ENCODE measurements at places on chromosomes 2 and 18.

- no peak for DNase-seq
These were observed 72.7 kb upstream of the CHRNA1 start for GRCh38 chr2:174836995-174837390.

DNA sequence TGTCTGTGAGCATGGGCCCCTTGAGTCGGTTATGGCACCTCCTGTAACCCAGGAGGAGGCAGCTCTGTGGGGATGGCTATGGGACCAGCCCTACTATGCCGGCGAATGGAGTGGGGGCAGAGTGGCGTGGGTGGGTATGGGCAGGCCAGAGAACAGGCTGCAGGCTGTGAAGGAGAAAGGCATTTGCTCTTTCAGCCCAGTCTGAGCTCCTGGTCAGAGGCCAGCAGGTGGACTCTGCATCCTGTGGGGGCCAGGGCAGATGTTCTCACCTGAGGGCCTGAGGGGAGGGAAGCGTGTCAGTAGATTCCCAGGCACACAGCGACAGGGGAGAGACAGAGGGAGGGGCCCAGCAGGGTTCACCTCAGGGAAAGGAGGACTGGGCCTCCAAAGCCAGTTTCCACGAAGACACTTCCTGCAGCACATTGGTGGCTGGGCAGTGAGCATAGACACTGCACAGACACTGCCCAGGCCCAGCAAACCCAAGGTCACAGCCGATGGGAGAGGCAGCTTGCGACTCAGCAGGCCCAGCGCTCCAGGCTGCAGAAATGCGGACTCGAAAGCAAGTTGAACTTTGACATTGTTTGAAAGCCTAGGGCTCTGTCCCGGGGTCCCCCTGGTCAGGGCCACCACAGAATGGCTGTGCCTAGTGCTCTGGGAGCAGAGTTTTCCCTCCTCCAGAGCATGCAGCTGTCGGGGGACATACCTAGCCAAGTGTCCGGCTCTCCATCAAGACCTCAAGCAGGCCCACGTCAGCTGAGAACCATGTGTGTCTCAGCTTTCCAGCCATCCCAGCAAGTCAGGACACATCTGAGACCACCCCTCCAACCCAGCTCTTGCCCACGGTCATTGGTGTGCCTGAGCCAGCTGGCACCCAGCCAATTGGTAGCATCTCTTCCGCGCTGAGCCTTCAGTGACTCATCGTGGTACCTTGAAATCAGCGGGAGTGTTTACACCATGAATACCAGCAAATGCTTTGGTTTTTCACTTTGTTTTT, 53.8 kb downstream of the TGOLN2 start:
- no peak for DNase-seq

DNA sequence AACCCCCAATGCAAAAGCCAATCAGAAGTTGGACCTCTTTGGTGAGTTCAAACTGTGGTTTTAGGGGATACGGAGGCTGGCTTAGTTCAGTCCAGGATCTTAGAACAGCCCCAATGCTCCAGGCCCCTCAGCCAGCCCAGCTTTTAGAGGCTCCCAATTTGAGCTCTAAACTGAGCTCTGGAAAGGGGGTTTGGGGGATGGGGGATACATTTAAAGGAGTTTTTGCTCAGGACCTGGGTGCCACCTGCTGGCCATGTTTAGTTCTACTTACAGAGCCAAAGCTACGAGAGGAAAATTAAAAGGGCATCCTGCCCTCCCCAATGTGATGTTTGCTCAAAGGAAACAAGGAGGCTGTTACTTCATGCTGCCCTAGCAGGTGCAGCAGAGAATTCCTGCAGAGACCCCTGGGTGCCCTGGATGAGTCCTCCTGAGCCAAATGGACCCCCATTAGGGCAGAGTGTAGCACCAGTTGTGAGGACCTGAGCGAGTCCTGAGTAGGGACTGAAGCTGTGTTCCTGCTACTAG, 15.9 kb upstream of the TMEM214 start:
- DNase-seq, result peak; percentile 21

DNA sequence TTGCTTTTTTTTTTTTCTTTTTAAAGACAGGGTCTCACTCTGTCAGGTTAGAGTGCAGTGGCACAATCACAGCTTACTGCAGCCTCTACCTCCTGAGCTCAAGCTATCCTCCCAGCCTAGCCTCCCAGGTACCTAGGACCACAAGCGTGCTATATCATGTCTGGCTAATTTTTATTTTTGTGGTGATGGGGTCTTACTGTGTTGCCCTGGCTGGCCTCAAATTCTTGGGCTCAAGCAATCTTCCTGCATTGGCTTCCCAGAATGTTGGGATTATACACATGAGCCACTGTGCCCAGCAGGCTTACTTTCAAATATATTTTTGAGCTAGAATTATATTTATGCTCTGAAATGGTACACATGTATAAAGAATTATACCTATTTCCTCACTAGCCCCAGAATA, 53.4 kb upstream of the GAREM2 start:
- no peak for DNase-seq

DNA sequence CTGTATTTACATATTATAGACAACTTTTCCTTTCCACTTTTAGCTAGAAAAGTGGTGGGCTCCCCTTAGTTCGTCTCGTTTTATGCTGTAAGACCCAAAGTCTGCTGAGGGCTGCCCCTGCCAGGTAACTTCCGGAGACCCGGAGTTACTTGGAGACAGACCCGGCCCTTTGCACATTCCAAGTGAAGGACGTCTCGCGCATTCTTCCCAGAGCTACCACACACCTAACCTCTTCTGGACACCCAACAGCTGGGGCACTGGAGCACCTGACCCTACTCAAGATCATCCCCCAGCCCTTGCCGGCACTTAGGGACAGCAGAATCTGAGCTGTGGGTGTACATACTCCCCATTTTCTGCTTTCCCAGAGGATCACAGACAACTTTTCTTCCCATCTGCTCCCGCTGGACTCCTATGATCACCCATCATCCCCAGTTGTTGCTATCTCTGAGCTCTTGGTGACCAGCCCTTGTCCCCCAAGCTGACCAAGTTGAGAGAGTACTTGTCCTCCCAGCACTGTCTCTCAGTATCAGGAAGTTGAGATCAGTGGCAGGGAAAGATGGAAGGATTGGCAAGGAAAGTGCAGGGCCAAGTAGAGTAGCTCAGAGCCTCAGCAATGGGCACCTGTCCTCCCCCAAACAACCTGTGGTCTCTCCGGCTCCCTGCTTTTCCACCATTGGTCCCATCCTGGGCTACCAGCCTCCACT, 8.4 kb upstream of the SATB2 start:
- no peak for DNase-seq

- DNase-seq, result no peak
These were observed 114.2 kb downstream of the RBMS1 start for GRCh38 chr2:160379399-160379798.

DNA sequence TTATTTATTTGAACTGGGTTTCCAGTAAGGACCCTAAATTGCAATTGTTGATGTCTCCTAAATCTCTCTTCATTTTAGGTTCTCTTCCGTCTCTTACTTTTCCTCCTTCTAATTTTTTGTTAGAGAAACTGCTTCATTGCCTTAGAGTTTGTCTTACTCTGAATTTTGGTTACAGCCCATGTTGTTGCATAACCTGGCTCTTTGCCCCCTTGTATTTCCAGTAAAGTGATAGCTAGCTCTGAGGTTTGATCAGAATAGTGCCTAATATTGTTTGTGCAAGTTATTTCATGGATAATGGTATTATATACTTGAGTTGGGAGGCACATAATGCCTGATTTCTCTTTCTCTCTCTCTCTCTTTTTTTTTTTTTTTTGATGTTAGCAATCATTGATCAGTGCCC, 71.8 kb downstream of the MGAT5 start:
- no peak for DNase-seq

DNA sequence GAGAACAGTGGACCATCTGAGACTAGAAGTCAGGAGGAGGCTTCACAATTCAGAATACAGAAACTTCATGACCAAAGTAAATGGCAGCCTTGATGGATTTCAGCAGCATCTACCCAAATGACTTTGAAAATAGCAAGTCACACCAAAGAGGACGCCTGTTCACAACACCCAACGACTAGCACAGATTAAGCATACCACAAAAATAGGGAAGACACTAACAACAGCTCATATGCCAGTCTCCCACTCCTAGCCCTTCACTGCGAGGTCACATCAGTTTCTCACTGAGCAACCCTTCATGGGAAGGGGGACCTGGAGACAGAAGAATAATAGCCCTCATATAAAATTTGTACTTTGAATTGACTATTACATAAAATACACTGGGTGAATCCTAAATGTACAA, 228.4 kb upstream of the SLC39A10 start:
- no peak for DNase-seq

GRCh38 chr2:207341804-207342203, 176.1 kb upstream of the KLF7 start:
- no peak for DNase-seq

- DNase-seq, result no peak
These were observed 247.0 kb downstream of the KCNH7 start for GRCh38 chr2:162591403-162592083.

GRCh38 chr2:241344925-241345651, 11.0 kb upstream of the FARP2 start:
- DNase-seq, result no peak

DNA sequence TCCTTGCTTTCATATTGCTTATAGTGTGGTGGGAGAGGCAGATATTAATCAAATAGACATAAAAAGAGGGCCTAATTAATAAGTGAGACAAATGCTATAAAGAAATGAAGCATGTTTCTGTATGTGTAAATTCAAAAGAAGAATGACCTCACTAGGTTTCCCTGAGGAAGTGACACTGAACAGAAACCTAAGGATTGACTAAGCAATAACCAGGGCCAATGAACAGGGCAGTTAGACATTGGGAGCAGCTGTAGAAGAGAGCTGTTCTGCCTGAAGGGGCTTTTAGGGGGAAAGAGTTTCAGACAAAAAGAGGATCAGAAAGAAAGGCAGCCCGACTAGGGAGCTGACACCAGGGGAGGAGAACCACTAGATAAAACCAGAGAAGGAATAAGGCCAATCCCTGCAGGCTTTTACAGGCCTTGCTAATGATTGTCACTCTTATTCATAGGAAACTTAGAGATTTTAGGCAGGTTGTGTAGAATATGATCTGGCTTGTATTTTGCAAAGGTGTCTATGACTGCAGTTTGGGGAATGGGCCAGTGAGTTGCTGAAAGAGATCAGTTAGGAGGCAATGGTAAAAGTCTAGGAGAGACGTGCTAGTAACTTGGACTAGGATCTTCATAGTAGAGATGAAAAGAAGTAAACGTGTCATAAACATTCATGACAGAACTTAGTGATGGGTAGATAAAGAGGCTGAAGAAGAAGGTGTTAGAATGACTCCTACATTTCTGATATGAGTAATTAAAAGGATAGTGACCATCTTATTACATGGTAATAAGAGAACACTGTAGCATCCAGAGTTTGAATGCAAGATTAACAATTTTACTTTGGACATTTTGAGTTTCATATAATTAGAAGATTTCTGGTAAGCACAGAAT, 26.8 kb upstream of the NABP1 start:
- no peak for DNase-seq

GRCh38 chr2:237148624-237149023, 62.9 kb downstream of the COPS8 start:
- DNase-seq, result no peak

GRCh38 chr2:181158427-181158826, 178.0 kb downstream of the UBE2E3 start:
- no peak for DNase-seq

DNA sequence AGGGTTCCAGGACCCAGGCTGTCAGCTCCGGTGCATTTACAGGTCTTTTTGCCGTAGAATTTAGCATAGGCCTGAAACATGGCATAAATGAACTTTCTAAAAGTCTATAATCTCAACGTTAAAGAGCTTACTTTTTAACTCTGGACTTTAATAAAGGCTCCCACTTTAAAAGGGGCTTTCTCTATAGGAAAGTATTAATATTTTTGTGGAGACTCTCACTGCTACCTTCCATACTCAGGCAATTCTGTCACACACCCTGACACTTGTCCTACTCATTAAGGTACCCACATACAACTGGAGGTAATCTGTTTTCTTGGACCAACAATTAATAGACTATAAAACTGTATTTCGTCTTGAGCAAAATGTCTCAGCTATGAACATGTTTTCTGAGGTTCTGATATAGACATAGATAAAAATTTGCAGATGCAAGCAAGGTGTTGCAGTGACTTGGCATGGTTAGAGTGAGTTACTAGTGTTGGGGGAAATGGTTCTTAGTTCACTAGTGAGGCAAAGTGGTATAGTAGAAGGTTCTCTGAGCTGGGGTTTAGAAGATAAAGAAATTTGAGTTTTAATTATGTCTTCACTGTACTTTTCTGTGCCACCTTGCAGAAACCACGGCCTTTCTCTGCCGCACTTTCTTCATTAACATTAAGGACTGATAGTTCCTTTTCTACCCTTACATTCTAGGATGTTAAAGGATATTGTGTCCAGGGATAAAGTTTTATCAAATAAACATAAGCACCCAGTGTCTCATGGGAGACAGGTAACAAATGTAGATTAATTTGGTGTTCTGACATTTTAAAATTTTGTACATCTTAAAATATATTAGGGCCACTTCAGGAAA, 10.8 kb upstream of the NR4A2 start:
- no peak for DNase-seq

GRCh38 chr2:182117196-182117595, 131.5 kb downstream of the PPP1R1C start:
- DNase-seq, result no peak

DNA sequence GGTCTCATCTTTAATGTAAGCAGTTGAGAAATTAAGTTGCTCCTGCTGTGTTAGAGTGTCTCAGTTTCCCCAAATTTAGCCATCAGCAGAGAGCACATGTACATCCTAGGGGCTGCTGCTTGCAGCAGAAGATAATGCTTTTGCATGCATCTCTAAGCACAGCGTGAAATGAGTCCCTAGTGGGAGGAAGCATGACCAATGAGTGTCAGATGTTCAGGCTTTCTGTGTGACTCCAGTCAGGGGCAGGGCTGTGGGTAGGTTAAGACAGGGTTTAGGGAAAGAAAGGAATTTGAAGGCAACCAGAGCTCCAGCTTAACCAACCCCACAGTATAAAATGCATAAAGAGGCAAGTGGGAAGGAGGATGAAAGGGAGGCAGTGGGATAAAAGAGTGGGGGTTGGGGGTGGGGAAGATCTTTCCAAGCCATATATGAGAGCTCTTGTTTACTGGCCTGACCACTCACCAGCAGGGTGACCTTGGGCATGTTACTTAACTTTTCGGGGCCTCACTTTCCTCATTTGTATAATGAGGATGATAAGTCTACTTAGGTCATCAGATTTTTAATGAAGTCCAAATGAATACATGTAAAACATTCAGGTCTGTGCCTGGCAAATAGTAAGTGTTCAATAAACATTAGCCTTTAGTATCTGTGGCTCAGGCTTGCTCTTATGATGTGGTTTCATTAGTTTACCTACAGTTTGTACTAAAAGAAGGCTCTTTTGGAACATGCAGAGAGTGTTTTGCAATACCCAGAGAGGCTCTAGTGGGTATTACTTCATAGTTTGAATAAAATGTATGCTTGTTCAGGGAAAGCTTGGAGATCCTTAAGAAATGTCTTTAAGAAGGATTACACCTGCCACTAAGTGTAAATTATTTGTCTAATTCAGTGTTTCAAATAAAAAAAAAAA, 42.7 kb upstream of the PELI1 start:
- DNase-seq, result no peak

DNA sequence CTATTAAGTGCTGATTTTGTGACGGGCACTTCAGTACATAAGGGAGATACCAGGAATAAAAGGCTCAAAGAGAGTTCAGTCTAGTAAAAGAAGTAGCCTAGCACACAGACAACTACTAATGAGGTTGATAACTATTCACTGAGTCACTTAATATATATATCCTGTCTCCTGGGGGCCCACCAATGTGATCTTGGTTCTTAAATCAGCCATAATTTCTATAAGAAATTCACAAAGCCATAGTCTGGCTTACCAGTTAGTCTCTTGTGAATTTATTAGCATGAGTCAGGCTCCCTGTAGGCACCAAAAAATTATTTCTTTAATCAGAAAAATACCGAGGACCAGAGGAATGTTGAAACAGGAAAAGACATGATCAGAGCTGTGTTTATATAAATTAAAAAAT, 10.4 kb downstream of the KCNE4 start:
- no peak for DNase-seq

- no peak for DNase-seq
These were observed 779 bp upstream of the LYPD6 start for GRCh38 chr2:149329489-149330126.
